ENCODE measurements at places on chromosomes 4 and X. TPM values are rescaled to one million over a fixed set of nuclear protein-coding genes. Genes with fewer than 3 reads are reported as not detected.

The GABRB1 gene
- total RNA-seq, result not detected

The FAM241A gene
- total RNA-seq, result 3.4 TPM

The SETD7 gene
- 48.4 TPM for total RNA-seq

The FSTL5 gene
- total RNA-seq, result not detected

The CT45A3 gene
- not detected for total RNA-seq

The KLB gene
- not detected for total RNA-seq

The TLR3 gene
- 6.2 TPM for total RNA-seq

The SMIM20 gene
- 30.7 TPM for total RNA-seq

The CYTL1 gene
- total RNA-seq, result not detected

The MAGEC1 gene
- total RNA-seq, result not detected

The MAP3K15 gene
- total RNA-seq, result not detected

The SYN1 gene
- total RNA-seq, result 13.9 TPM

The SATL1 gene
- total RNA-seq, result not detected

The SLC26A1 gene
- total RNA-seq, result not detected

The ADGRL3 gene
- total RNA-seq, result 13.3 TPM

The CSAG2 gene
- total RNA-seq, result not detected

The MAML3 gene
- total RNA-seq, result 2.1 TPM

The RIPPLY1 gene
- not detected for total RNA-seq

The SUV39H1 gene
- 6.9 TPM for total RNA-seq

The VCX2 gene
- not detected for total RNA-seq

The BST1 gene
- 30.3 TPM for total RNA-seq

The CLDN22 gene
- total RNA-seq, result not detected

The CCSER1 gene
- 5.7 TPM for total RNA-seq

The UGT2B17 gene
- not detected for total RNA-seq

The PORCN gene
- 65.0 TPM for total RNA-seq

The ZNF41 gene
- 3.8 TPM for total RNA-seq

The SCD5 gene
- total RNA-seq, result 35.3 TPM

The CT45A2 gene
- total RNA-seq, result not detected

The RADX gene
- total RNA-seq, result not detected

The DDX60 gene
- 4.2 TPM for total RNA-seq

The NHSL2 gene
- 0.81 TPM for total RNA-seq

The IL2RG gene
- not detected for total RNA-seq

The P2RY4 gene
- total RNA-seq, result not detected

The INTU gene
- 4.5 TPM for total RNA-seq

The CPLX1 gene
- not detected for total RNA-seq

The NLGN4X gene
- 0.49 TPM for total RNA-seq

The RAB9B gene
- total RNA-seq, result 2.4 TPM

The CLCN5 gene
- 8.5 TPM for total RNA-seq

The ARAF gene
- 36.8 TPM for total RNA-seq

The ALB gene
- not detected for total RNA-seq

The PCYT1B gene
- 0.97 TPM for total RNA-seq

The SHROOM2 gene
- total RNA-seq, result 0.49 TPM

The DIPK2B gene
- 3.2 TPM for total RNA-seq

The SLITRK4 gene
- total RNA-seq, result 5.2 TPM
